CD4-positive, CD25-positive, alpha-beta regulatory T cell (primary cell): ENCODE measurements at places on chromosomes 7 and 10.

GRCh38 chr7:125661677-125662076 lies 732.1 kb upstream of the POT1 start:
- no peak for DNase-seq
- no peaks in the 10 kb centered on the region for H3K36me3 ChIP-seq
- no peaks in the 10 kb centered on the region for H3K27me3 ChIP-seq
- H3K27ac ChIP-seq = no peak overlapping the region
- H3K4me1 ChIP-seq = no peaks in the 10 kb centered on the region

DNA sequence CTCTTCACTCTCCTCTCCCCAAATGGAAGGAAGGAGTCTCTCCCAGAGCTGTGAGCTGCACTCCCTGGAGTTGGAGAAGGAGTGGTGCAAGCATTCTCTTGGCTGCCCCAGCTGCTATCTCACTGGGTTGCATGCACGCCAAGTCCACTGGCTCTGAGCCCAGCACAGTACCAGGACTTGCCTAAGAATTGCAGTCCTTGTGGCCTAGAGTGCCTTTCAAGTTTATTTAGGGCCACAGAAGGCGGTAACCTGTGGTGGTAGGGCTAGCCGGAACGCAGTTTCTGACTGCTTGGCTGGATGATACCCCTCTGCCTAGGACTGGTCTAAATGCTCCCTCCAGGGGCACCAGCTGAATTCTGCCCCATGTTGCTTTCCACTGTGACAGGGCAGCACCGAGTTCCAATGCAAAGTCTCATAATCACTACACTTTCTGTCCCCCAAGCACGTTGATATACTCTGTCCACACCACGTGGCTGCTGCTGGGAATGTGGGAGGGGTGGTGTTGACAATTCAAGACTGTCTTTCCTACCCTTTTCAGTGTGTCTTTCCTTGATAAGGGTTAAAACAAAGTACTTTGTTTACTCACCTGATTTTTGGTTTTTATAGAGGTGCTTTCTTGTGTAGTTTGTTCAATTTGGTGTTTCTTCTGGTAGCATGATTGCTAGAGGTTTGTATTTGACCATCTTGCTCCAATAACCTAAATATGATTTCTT lies 57.0 kb downstream of the PHTF2 start:
- DNase-seq = no peak
- peaks cover 7% of the 10 kb centered on the region for H3K36me3 ChIP-seq
- H3K27me3 ChIP-seq = no peaks in the 10 kb centered on the region
- H3K27ac ChIP-seq = no peak overlapping the region
- H3K4me3 ChIP-seq = no peak overlapping the region
- H3K4me1 ChIP-seq = peaks cover 27% of the 10 kb centered on the region

DNA sequence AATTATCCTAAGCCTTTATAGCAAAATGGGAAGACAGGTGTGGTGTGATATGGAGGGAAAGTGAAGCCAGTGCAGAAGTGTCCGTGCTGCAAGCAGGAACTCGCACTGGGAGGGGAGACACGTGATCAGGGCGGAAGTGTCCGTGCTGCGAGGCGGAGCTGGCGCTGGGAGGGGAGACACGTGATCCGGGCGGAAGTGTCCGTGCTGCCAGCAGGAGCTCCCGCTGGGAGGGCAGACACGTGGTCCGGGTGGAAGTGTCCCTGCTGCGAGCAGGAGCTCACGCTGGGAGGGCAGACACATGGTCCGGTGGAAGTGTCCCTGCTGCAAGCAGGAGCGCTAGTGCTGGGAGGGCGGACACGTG lies 40.5 kb upstream of the PRKAR1B start:
- peaks cover 27% of the 10 kb centered on the region for H3K36me3 ChIP-seq
- H3K4me3 ChIP-seq = no peak overlapping the region
- no peak overlapping the region for H3K27ac ChIP-seq
- no peak for DNase-seq

DNA sequence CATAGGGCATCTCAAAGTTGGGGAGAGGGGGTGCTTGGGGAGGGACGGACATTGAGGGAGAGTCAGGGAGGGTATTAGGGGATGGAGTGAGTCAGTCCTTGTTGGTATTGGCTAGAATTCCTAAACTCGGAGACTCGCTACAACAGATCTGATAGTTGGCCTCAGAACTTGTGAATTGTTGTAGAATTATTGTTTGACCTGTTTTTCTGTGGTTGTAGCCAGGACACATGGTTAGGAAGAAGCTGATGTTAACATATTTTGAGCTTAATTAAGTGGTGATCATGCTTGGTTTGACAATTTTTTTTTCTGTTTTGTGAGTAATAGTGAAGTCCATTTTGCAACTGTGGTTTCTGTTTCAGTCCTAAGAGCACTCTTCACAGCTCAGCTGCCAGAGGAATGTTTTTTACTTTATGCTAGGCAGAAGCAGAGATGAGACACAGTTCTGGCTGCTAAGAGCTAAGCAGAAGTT lies 1190.3 kb upstream of the C7orf33 start:
- no peak overlapping the region for H3K4me3 ChIP-seq
- H3K36me3 ChIP-seq = no peaks in the 10 kb centered on the region
- no peak overlapping the region for H3K27ac ChIP-seq
- H3K27me3 ChIP-seq = no peaks in the 10 kb centered on the region
- no peak for DNase-seq

- DNase-seq = no peak
- H3K27ac ChIP-seq = no peak overlapping the region
- no peak overlapping the region for H3K4me3 ChIP-seq
- H3K4me1 ChIP-seq = no peaks in the 10 kb centered on the region
- H3K36me3 ChIP-seq = no peaks in the 10 kb centered on the region
Measured at GRCh38 chr10:108249940-108250339, 1085.4 kb upstream of the SORCS1 start.
